ENCODE measurements at places on chromosomes 6 and 20.

DNA sequence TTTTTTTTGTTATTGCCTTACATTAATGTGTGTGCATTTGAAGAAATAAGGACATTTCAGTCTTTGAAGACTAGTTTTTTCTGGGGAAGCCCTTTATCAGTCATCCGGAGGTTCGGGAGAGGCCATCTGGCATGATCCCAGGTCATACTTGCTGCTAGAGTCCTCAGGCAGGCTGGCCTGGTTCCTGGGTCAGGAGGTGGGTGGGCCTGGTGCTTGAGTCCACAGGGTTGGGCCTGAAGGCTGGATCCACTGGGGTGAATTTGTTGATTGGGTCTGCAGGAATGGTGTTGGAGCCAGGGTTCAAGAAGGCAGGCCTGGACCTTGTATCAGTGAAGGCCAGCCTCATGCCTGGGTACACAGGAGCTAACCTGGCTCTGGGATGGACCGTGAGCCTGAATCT lies 15.8 kb upstream of the WFDC9 start:
- no peak for DNase-seq

GRCh38 chr6:136641873-136642465 lies 91.7 kb upstream of the MAP7 start:
- no peak for DNase-seq

GRCh38 chr6:5190507-5190906 lies 70.2 kb downstream of the LYRM4 start:
- no peak for DNase-seq

DNA sequence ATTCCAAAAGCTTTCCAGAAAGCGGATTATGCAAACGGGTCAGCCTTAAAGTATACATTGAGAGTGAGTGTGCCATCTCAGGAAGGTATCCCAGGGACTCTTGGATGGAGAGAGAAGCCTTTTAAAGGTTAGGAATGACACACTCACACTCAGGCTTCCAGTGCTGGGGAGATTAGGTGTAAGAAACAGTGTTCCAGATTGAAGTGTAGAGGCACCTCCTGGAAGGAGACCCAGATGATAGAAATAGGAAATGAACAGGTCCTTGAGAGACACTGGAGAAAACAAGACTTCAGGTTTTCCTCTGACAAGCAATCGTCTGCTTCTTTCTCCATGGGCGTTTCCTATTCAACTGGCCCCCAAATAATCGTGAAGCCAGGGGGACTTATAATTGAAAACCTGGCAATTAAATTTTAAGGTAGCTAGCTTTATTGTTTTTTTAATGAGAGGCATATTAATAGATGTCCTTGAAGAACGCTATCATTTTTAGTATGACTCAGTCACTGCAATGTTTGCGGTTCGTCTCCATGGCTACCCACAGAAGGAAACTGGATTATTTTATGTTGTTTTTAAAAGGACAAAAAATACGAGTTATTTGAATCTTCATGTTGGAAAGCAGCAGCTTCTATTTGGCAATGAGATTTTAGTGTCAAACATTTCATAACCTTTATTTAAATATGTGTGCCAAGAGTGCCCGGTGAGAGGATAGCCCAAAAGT lies 85.3 kb downstream of the TRMT6 start:
- no peak for DNase-seq

DNA sequence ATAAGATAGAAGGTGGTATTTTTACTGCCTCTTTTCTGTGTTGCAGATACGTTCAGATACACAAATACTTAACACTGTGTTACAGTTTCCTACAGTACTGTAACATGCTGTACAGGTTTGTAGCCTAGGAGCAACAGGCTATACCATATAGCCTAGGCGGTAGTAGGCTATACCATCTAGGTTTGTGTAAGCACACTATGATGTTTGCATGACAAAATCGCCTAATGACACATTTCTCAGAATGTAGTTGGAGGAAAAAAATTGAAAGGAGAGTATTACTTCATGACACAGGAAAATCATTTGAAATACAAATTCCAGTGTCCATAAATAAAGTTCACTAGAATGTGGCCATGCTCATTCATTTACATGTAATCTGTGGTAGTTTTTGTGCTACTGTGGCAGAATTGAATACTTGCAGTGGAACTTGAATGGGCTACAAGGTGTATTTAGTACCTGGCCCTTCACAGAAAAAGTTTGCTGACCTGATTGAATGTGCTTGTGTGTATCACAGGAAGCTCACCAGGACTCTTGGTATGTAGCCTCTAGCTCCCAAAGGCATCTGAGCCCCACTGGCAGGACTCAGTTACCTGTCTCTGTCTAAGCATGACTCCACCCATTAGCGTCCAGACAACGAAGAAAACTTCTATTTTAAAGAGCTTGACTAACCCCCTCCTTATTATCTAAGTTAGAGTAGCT lies 18.8 kb downstream of the TOP1 start:
- DNase-seq = no peak

- DNase-seq = no peak
Measured at GRCh38 chr6:52304983-52305390, 20.4 kb upstream of the MCM3 start.

- no peak for DNase-seq
Measured at GRCh38 chr6:85383042-85383441, 66.8 kb upstream of the NT5E start.

DNA sequence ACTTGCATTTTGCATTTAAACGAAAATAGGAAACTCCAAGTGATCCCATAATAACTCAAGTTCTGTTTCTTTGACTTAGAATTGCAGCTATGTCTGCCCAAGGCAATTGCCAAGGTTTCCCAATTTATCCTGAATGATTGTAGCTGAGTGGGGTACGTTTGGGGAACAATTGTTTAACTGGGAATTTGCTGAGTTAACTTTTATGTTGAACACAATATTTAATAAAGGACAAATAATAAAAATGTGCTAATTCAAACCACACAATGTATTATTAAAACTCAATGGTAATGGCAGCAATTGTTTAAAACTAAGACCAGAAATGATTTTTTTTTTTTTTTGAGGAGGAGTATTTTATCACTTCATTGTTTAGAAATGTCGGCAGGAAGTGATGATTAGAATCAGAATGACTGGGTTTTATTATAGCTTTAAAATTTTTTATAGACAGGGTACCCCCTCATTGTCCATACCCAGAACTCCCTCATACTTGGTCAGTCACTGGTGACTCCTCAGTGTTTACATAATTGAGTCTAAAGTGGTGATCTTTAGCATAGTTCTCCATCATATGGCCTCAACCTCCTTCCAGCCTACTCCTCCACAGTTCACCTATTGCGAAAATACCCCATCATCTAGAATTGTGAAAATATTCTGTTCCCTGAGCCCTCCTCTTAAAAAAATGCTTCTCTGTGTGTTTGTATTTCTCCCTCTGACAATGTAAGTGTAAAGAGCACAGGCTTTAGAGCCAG lies 389.2 kb upstream of the CITED2 start:
- no peak for DNase-seq

GRCh38 chr20:36777167-36777566 lies 3.6 kb upstream of the DSN1 start:
- no peak for DNase-seq

DNA sequence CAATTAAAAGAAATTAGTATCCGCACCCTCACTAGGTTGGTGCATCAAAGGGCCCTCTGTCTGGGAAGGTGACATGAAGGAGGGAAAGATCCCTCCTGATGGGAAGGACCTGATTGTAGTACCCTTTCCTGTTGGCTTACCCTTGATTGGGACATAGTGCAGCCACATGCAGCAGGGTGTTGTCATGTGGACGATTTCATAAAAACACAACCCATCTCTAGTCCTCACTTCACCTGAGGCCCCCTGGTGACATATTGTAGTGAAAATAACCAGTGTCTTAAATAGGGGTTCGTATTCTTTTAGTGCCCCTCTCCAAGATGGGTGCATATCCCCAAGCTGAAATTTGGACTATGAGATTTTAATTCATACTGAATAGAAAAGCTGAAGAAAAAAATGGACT lies 97.3 kb downstream of the SLX4IP start:
- no peak for DNase-seq

DNA sequence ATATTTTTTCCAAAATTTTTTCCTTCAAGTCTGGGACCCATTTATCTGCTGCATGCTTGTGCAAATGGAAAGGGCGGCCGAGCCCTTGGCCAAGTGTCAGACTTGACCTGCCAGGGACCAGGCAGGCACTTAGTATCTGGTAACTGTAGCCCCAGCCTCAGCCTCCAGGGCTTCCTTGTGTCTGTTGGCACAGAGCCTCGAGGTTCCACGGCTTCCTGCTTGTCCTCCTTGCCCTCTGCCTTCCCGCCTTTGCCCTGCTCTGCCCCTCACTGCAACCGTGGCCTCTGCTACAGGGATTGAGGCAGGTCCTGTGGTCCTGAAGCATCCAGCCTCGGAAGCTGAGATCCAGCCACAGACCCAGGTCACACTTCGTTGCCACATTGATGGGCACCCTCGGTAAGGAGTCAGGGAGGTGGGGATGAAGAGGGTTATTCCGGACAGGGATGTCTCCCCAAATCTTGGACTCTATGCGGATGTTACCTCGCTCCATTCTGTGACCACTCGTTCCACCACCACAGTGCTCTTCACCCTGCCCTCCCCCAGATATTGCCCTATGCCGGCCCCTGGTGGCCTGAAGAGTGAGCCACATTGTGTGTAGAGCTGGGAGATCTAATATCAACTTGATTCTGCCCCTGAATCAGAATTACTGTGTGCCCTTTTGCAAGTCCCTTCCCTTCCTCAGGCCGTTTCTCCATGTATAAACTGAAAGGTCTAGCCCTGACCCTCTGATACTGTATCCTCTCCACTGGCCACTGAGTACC lies 41.5 kb upstream of the SRF start:
- peak; percentile 11 for DNase-seq

DNA sequence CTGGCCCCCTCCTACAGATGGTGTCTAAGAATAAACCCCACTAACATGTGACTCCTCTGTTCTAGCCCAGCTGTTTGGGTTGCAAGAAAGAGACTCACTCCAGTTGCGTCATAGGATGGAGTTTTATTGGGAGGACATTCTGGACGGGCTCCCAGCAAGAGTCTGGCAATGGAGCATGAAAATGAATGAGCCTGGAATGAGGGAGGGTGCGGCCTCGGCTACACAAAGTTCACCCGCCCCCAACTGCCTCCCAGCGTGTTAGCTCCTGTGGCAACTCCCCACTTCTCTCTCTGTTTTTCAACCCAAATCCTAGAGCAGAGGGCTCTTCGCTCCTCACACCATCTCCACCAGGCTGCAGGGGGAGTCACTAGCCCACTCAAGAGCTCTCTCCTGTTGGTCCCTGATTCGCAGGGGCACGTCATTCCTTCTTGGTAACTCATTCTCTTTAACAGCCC lies 5.1 kb upstream of the ADAM33 start:
- no peak for DNase-seq

- DNase-seq = no peak
Measured at GRCh38 chr6:166742981-166743380, 115.9 kb upstream of the RPS6KA2 start.

DNA sequence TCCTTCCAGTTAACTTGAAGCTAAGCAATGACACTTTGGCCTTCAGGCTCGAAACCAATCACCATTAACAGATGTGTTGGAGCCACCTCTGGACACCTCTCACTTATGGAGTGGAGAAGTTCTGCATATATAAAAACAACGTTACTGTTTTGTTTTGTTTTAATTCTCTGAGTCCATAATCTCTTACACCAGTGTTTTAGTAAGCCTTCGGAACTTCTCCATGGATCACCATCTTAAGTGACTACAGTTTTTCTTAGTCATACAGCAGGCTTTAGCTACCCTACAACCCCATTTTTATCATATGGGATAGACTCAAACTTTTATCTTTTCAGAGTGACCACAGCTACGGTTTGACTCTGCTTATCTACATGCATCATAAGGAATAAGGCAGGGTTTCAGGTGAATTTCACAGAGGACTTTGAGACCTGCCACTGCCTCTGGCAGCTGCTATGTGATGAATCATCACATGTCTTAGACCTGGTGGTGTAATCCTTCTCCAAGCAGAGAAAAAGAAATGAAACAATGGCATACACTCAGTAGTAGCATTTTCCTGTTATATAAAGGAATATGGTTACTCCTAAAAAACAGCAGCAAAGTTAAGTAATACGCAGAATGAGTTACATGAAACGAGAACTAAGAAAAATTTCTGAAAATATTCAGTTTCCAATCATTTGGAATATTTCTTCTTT lies 5.5 kb upstream of the HDDC2 start:
- DNase-seq = no peak

DNA sequence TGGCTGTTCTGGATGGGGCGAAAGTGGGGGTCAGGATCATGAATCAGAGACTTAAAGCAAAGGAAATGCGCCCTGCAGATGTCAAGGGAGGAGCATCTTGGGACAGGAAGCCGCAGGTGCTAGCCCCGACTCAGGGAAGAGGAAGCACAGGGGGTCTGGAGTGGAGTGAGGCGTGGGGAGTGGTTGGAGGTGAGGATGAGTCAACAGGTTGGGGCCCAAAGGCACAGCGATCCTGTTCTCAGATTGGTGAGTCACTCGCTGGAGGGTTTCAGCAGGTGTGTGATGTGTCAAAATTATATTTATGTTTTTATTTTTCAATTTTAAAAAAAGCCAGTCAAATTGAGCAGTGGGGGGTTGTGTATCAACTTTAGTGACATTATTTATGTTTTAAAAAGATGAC lies 19.0 kb downstream of the PACSIN1 start:
- DNase-seq = peak; percentile 86

DNA sequence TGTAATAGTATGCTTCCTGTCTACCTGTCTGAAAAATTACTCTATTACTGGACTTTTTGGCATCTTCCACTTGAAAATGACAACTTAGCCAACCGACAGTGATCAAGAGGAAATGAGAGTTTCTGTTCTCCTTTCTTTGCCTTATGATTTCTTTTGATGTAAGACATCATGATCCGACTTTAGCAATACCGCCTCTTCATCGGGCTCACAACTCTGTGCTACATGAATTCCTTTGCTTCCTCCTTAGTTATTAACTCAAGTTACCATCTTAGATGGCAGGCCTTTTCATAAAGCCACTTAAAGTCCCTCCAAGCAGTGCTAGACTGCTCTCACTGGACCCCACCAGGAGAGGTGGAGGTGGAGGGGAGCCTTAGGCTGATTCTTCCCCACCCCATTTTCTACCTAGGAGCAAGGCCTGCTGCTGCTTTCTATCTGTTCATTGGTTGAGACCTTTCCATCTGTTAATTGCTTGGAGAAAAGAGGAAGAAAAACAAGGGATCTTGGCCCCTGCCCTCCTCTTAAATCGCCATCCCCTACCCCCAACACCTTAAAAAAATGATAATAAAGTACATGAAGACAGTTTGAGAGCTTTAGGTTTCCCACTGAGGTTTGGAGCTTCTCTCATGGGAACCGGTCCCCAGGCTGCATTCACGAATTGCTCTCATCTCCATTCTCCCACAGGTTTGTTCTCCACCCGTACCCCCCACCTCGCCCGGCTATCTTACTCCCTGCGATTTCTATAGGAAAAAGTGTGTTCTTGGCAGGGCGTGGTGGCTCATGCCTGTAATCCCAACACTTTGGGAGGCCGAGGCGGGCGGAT lies 21.6 kb upstream of the MCM3 start:
- no peak for DNase-seq
